Activated B cell treated with CpG ODN at 0.5 μM for 24 hours (primary cell): ENCODE measurements at places on chromosomes 2 and 18. TPM values are rescaled to one million over a fixed set of nuclear protein-coding genes. Genes with fewer than 3 reads are reported as not detected.

- DNase-seq: no peak
Observed at GRCh38 chr2:236977063-236977851, 108.4 kb upstream of the COPS8 start.

DNA sequence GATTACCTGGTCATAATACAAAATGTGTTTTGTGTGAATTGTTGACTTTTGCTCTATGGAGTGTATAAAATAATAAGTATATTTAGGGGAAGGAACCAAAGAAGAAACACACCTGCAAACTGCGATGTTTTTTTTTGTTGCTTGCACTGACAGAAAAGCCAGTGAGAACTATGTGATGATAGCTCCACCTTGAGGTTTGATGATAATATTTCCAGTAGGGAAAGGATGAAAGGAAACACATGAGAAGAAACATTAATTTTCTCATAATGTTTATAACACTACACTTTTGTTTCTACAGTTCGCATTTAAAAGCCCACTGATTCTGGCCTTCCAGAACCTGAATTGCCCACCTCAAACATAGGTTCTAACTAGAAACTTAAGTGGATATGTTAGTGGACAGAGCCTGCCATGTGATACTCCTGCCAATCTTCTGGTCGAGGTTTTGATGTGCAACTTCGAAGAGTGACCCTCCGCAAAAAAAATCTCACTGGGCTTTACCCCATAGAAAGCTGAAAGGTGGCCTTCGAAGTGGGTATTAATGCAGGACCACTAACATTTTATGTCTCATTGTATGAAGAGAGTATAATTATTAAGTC is 476.4 kb upstream of the SPHKAP start:
- no peak for DNase-seq

DNA sequence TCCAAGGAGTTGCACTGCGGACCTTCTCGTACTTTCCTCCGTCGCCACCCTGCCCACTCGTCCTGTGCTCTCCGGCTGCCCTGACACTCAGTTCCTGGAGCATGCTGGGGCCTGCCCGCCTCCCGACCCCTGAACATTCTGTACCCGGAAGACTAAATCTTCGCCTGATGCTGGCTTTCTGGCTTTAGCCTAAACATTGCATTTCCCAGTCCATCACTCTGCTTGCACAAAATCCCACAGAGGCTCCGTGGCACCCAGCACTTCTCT is 550 bp upstream of the SFXN5 start:
- no peak for DNase-seq

The RNPEPL1 gene
- total RNA-seq: 70.0 and 71.0 TPM in 2 replicates

The KCNF1 gene
- not detected in 2 replicates for total RNA-seq
